ENCODE measurements at places on chromosomes 3 and 15.

DNA sequence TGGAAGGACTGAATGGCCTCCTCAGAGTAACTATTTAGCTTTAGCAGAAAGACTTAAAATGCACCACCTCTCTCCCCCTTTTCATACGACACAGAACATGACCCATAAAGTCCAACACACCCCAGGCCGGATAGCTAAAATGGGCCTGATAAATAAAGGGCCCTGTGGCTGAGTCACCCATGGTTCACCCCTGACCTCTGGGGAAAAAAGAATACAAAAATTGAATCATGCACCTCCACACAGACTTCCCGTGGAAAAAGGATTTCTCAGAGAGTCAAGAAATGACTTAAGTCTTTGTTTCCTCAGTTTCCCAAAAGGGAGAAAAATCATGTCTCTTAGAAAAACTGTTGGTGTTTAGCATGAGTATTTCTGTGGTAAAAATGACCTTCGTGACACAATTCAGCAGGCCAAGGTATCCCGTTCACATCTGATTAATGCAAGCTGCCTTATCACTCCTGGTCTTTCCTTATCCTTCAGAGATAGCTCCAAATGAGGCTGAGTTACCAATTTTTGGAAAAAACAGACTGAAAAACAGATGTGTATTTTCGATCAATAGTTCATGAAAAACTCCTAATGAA, 34.0 kb upstream of the ARHGEF3 start:
- DNase-seq: no peak

DNA sequence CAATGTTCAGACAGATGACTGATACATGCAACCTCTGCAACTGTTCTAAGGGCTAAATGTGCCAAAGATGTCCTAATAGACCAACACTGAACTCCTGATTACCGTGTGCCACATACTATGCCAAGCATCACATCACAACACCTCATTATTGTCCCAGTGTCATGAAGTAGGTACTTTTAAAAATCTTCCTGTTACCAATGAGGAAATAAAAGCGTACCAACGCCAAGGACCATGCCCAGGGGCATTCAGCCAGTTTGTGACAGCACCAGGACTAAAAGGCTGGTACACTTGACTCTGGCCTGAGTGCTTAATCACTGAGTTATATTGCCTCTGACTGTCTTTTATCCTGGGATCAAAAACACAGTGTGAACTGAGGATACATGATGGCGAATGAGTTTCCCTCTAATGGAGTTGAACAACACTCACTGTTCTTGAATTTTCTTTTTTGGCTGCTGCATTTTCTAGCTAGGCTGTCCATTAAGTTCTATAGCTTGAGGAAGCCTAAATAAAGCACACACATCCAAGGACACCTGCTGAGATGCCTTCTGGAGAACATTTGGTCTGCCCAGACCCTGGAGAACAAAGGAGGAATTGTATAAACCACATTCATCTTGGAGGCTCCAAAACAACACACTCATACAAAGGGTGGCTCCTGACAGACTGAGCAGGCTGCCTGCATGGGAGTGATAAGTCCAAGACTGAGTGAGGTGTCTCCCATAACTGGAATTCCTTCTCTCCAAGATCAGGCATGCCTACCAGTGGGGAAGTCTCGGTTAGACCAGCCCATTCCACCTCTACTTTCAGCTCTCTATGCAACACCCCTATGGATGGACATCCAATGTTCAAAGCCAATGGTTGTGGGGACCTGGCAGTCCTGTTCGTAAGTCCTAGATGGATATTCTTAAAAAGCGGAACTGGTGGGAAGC, 126.7 kb upstream of the PRICKLE2 start:
- no peak for DNase-seq

DNA sequence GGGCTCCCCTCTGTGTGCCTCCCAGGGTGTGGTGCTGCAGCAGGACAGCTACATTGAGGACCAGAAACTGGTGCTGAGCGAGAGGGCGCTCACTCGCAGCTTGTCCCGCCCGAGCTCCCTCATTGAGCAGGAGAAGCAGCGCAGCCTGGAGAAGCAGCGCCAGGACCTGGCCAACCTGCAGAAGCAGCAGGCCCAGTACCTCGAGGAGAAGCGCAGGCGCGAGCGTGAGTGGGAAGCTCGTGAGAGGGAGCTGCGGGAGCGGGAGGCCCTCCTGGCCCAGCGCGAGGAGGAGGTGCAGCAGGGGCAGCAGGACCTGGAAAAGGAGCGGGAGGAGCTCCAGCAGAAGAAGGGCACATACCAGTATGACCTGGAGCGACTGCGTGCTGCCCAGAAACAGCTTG, 53.7 kb downstream of the KLHL25 start:
- DNase-seq: no peak

DNA sequence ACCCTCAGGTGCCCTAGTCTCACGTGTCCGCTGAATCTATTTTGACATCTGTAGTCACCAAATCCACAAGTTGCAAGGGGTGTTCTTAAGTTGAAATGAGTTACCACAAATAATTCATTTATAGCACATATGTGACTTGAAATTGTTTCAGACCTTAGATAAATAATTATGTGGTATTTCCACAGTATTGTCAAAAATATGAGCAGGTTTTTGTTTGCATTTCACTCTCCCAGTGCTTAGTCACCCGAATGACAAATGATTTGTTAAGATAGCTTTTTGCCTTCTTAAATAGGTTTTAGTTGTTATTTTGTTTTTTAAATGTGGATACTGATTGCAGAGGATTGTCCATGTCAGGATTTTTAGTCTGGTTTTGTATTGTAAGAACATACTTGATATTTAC, 2.6 kb downstream of the MFSD1 start:
- no peak for DNase-seq

DNA sequence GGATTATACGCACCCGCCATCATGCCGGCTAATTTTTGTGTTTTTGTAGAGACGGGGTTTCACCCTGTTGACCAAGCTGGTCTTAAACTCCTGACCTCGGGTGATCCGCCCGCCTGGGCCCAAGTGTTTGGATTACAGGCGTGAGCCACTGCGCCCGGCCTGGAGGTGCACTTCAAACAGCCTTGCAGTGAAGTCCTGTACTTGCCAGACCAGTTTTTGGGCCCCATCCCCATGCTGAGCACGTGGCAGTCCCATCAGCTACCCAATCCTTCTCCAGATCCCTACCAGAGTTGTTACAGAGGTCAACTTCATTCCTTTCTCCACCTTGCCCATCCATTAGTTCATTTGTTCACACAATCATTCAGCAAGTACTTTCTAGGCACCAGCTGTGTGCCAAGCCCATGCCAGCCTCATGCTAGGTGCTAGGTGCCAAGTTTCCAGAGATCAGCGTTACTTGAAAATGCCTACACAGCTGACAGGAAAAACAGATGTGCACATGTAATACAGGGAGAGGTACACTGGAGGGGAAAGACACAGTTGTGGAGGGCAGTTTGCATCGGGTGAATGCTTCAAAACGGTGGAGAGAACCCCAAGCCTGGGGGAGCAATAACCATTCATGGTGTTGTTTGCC, 2.2 kb downstream of the DNAH1 start:
- no peak for DNase-seq

Measured in stimulated activated CD4-positive, alpha-beta T cell treated with anti-CD3 and anti-CD28 coated beads, TNF-alpha, amount 100 ng/mL, for 48 hours (primary cell).